NCI-H1105 treated with DMSO at 0.1 percent for 48 hours (cell line): ENCODE measurements at places on chromosomes 2 and 18.
A peak's percentile ranks its signal among the peaks of the same experiment; 100 is the strongest.

GRCh38 chr2:175454953-175455389, 273.5 kb upstream of the ATP5MC3 start:
- no peak for DNase-seq

DNA sequence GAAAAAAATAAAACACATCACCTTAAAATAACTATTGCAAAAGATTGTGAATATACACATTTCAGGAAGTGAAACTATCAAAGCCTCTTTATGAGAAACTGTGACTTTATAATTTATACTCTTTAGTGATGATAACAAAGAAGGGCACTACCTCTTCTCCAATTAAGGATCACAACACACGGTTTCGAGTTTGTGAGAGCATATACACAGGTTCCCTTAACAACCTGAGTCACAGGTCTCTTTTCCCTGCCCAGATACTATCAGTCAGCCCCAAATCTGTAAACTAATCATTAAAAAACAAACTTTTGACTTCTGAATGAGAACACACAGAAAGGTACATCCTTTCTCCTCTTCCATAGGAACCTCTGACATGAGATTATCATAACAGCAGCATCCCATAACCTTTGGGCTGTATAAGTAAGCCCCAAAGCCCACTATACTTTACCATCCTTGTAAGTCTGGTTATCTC, 44.9 kb downstream of the PTPN2 start:
- no peak for DNase-seq

- DNase-seq, result no peak
Observed at GRCh38 chr2:25490217-25490616, 148.5 kb upstream of the DNMT3A start.

DNA sequence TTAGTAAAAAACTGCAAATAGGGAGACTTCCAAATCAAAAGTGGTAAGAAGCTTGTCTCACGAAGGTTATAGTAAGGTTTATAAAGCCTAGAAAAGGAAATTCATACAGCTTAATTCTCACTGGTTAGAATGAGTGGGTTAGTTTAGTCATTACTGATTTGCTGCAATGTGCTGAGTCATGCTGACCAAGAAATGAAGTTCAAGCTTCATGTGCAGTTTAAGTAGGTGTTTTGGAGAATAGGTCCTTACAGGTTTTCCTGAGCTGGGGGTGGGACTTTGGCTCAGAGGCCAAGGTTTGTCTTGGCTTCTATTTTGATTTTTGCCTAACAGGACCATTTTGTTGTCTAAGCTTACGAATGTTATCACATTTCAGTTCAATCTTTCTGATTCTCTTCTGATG, 15.1 kb downstream of the CLIP4 start:
- no peak for DNase-seq

DNA sequence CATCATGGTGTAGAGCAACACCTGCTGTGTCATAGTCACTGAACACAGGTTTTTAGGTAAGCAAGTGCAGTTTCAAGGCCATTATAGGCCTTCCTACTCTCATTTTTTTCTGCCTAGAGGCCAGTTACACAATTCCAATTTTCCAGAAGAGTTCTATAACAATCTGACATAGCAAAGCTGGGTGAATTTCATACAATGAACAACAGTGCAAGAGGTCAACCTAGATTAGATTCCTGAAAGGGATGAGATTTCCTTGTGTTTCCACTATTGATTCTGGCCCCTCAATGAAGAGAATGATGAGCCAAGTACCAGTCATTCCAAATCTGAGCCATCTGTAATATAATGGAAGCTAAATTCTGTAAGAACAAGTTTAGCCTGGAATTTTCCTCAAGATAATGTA, 15.3 kb upstream of the CD28 start:
- no peak for DNase-seq

- no peak for DNase-seq
Observed at GRCh38 chr2:100241236-100241635, 81.1 kb downstream of the LONRF2 start.

DNA sequence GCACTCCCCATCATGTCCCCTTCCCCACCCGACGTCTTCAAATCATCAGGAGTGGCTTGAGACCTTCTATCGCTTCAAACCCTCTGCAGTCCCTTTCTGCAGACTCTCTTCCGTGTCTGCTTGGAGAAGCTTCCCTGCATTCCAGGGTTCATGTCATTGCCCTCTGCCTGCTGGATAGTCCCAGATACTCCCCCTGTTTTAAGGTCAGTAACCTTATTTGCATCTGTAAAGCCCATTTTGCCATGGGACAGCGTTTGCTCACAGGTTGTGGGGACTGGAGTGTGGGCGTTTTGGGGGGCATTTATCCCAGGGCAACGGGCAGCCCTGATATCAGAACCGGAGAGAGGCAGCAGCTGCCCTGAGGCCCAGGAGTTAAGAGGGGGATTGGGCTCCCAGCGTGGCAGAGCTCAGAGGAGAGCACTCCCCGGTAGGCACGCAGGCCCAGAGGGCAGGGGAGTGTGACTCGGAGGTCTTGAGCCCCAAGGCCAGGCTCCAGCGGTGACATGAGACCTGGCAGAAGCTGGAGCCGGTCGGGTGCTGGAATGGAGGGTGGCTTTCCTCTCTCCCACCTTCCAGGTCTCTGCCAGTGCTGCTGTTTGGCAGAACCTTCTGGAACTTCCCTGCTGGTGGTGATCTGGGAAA, 73.8 kb downstream of the RTP5 start:
- no peak for DNase-seq

- DNase-seq, result no peak
Observed at GRCh38 chr2:143452817-143453451, 323.7 kb downstream of the ARHGAP15 start.

DNA sequence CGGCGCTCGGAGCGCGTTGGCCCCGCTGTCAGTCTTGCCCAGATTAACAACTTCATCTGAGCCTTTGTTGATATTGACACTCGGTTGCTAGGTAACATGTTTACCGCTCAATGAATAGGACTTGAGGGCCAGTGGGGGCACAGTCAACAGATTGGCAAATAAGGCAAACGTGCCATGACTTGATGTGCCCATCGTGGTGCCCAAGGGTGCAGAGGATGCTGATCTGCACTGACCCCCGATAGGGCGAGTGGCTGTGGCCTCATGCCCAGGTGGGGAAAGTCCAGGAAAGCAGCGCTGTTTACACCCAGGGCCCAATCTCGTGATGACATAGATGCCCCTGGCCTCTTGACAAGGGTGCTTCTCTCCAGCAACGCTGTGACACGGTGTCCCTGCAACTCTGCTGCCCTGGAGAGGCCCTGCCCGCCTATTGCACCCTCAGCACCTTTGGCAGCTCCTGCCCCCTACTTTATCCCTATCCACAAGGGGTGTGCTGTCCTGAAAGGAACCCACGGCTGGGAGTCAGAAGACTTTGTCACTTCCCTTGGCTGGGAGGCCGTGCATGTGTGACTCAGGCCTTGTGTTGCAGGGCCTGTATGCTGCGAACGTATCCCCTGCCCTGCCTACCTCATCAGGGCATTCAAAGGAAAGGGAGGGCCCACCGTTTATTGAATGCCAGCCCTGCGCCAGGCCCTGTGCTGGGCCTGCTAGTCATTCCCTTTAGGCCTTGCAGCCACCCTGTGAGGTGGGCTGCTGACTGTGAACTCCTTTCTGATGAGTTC, 158.0 kb downstream of the INHBB start:
- no peak for DNase-seq

- DNase-seq, result no peak
Observed at GRCh38 chr2:198036029-198036879, 231.9 kb downstream of the PLCL1 start.

- no peak for DNase-seq
Observed at GRCh38 chr2:11389551-11390398, 45.3 kb upstream of the ROCK2 start.

GRCh38 chr2:135744760-135745314, 3.2 kb downstream of the UBXN4 start:
- DNase-seq, result no peak

- DNase-seq, result peak; percentile 83
Observed at GRCh38 chr18:11688972-11689668, at the start of gene GNAL. Gene GNAL, plus strand, starts transcription at chr18:11689264. Its CDS starts 300 bp downstream, at chr18:11689564.

DNA sequence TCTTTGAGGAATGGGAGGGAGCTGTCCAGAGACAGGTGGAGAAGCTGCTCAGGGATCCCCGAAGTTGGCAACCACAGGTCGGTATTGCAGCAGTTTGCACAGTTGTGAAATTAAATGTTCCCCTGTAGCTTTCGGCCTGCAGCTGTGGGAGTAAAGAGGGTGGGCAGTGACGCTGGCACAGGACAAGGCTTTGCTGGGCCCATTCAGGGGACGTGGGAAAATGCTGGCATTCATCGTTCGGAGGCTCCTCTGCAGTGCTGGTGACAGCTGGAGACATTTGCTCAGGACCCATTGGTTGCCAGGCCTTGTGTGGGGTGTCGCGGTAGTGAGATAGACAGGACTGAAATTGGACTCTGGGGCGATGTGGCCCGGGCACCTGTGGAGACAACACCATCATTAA, 173.7 kb downstream of the MYCN start:
- no peak for DNase-seq

DNA sequence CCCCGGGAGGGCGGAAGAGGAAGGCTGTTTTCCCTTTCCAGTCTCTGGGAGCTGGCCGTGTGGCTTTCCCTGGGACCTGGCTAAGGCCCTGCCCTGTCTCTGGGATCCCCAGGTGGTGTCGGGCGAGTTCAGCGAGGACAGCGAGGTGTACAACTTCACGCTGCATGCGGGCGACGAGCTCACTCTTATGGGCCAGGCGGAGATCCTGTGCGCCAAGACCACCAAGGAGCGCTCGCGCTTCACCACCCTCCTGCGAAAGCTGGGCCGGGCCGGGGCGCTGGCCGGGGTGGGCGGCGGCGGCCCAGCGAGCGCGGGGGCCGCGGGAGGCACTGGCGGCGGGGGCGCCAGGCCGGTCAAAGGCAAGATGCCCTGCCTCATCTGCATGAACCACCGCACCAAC, 11.2 kb downstream of the GAREM2 start:
- DNase-seq, result no peak

DNA sequence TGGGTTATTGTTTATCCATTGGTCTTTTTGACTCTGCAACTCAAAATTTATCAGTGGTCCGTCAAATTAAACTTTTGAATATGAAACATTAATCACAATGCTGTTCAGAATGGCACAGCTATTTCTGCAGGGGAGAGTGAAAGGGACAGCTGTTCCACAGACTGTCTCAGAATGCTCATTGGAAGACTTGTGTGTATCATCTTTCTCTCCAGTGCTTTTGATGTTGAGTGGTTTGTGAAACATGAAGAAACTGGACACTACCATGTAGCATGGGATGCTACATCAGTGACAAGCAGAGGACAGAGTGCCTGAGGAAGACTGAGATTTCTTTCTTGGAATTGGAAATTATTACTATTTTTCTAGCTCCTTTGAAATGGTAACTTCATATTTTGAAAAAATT, 115.7 kb downstream of the PLCL1 start:
- no peak for DNase-seq
